OCI-LY7 (cell line): ENCODE measurements at places on chromosomes 3 and 15. TPM values are rescaled to one million over a fixed set of nuclear protein-coding genes. Genes with fewer than 3 reads are reported as not detected.

The SEMA6D gene
- total RNA-seq = not detected in 2 replicates

The CCDC39 gene
- total RNA-seq = not detected in 2 replicates

The SLC12A1 gene
- not detected in 2 replicates for total RNA-seq

The STRA6 gene
- total RNA-seq = not detected in 2 replicates

The WDR53 gene
- 15.6 and 16.5 TPM in 2 replicates for total RNA-seq

The OSTN gene
- not detected in 2 replicates for total RNA-seq

The BMF gene
- 11.1 and 11.3 TPM in 2 replicates for total RNA-seq

The TKT gene
- total RNA-seq = 386 and 415 TPM in 2 replicates

The GUCA1C gene
- total RNA-seq = not detected in 2 replicates

The DPPA2 gene
- not detected in 2 replicates for total RNA-seq

The C3orf20 gene
- 2.2 and 3.6 TPM in 2 replicates for total RNA-seq

The SNRPN gene
- 26.8 and 31.9 TPM in 2 replicates for total RNA-seq

The GPR27 gene
- not detected in 2 replicates for total RNA-seq

The CRYBG3 gene
- 0.28 and 0.46 TPM in 2 replicates for total RNA-seq

The IL5RA gene
- total RNA-seq = not detected in 2 replicates

The PRSS50 gene
- total RNA-seq = not detected in 2 replicates

The DCBLD2 gene
- total RNA-seq = 11.9 and 16.2 TPM in 2 replicates

The CCR3 gene
- not detected in 2 replicates for total RNA-seq

The ZKSCAN7 gene
- total RNA-seq = not detected in 2 replicates

The TTC14 gene
- 72.9 and 78.3 TPM in 2 replicates for total RNA-seq

The SERPINI1 gene
- 12.9 TPM in 2 replicates for total RNA-seq

The NAA50 gene
- total RNA-seq = 159 and 172 TPM in 2 replicates

The CCR8 gene
- total RNA-seq = not detected in 2 replicates

The TEX55 gene
- total RNA-seq = not detected in 2 replicates

The ATP1B3 gene
- total RNA-seq = 133 and 136 TPM in 2 replicates

The GRAMD2A gene
- total RNA-seq = not detected in 2 replicates

The ALG1L2 gene
- 2.1 and 2.8 TPM in 2 replicates for total RNA-seq

The PATL2 gene
- 8.6 and 8.8 TPM in 2 replicates for total RNA-seq

The ZNF445 gene
- 11.7 and 13.4 TPM in 2 replicates for total RNA-seq

The ROBO1 gene
- not detected in 2 replicates for total RNA-seq

The LIPH gene
- total RNA-seq = not detected in 2 replicates

The CLDN11 gene
- total RNA-seq = 0.33 and 0.34 TPM in 2 replicates

The PCSK6 gene
- total RNA-seq = 0.57 TPM in 1 of 2 replicates, not detected in the other

The GXYLT2 gene
- total RNA-seq = not detected in 2 replicates

The OR5H14 gene
- not detected in 2 replicates for total RNA-seq

The ZNF280D gene
- total RNA-seq = 23.4 and 26.8 TPM in 2 replicates

The SLC9A9 gene
- total RNA-seq = 7.0 and 9.3 TPM in 2 replicates

The FBXO40 gene
- not detected in 2 replicates for total RNA-seq

The IL20RB gene
- 2.4 and 3.1 TPM in 2 replicates for total RNA-seq

The STX19 gene
- not detected in 2 replicates for total RNA-seq

The CLRN1 gene
- not detected in 2 replicates for total RNA-seq

The FANCD2OS gene
- not detected in 2 replicates for total RNA-seq

The VILL gene
- 13.2 and 13.5 TPM in 2 replicates for total RNA-seq

The PRR20G gene
- not detected in 2 replicates for total RNA-seq

The ANKRD63 gene
- total RNA-seq = not detected in 2 replicates

The CFAP91 gene
- total RNA-seq = not detected in 2 replicates

The IL12A gene
- total RNA-seq = not detected in 2 replicates

The ACKR2 gene
- total RNA-seq = 2.0 and 2.9 TPM in 2 replicates

The FGF12 gene
- 1.5 and 1.7 TPM in 2 replicates for total RNA-seq

The RNU5B-1 gene
- total RNA-seq = not detected in 2 replicates

The PLSCR2 gene
- total RNA-seq = not detected in 2 replicates
